Left lung (tissue), 14 donors: ENCODE measurements at places on chromosomes 13 and 19.

- no peak for DNase-seq
These were observed 2.3 kb downstream of the WDR83 start for GRCh38 chr19:12668932-12669269.

DNA sequence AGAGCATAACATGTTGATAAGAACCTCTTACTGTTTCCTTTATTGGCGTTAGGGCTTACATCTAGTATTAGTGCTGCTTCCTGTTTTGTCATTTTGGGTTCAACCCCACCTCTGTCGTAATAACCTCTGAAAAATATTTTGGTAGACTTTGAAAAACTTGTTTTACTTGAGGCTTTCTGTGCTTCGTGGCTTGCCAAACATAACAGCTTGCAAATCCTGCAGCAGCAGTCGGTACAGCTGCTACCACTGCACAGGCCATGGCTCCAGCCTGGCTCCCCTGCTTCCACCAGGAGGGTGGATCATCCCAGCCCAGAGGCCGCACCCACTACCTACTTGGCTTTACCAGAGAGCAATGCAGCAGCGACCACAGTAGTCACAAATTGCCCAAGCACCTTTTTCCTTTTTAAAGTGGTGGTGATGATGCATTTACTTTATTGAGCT, 11.8 kb upstream of the CEACAM4 start:
- no peak for DNase-seq

GRCh38 chr19:10361569-10362011, 18.8 kb downstream of the TYK2 start:
- DNase-seq, result no peak

GRCh38 chr13:53921473-53921872, 892.9 kb downstream of the OLFM4 start:
- no peak for DNase-seq

GRCh38 chr13:43933378-43933777, 53.7 kb downstream of the LACC1 start:
- DNase-seq, result no peak

DNA sequence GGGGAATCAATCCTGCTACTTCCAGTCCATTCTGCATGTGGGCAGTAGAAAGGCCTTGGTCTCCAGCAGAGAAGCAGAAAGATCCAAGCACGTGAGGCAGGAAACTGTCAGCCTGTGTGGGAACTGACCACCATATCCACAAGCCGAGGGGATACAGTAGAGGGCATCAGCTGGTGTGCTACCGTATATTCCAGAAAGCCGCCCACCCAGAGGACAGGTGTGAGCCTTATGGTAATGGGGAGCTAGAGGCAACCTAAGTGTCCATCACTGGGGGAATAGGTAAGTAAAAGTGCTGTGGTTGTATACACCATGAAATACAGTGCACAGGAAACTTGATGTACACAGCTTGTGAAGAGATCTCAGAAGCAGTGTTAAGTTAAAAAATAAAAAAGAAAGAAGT, 2.8 kb upstream of the IFNL1 start:
- DNase-seq, result no peak

GRCh38 chr13:94061301-94061700, 418.2 kb downstream of the DCT start:
- no peak for DNase-seq

GRCh38 chr19:49811328-49811727, 1.8 kb downstream of the FUZ start:
- no peak for DNase-seq

GRCh38 chr19:12841094-12841493, 2.8 kb downstream of the MAST1 start:
- DNase-seq, result no peak

GRCh38 chr13:113272031-113272430, 25.0 kb upstream of the LAMP1 start:
- no peak for DNase-seq

DNA sequence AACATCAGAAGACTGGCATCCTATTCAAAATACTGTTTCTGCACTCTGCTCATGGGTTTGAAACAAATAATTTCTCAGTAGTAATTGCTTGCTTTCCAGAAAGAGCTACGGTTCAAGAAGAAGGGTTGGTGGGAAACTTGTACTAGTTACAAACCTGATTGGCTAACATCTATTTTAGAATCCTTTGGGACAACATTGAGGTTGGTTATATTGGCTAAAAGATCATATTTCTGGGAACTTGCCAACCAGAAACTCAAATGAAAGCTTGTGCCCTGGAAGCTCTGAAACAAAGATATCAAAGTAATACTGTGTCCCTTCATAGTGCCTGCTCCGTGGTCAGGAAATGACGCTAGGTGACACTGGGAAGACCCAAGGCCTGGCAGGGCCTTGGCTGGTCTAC, 141.7 kb downstream of the LACC1 start:
- no peak for DNase-seq

- DNase-seq, result no peak
These were observed 47.7 kb downstream of the FNDC3A start for GRCh38 chr13:49023431-49023830.

GRCh38 chr19:16076958-16077611, 790 bp downstream of the TPM4 start:
- peak; percentile 54 for DNase-seq

DNA sequence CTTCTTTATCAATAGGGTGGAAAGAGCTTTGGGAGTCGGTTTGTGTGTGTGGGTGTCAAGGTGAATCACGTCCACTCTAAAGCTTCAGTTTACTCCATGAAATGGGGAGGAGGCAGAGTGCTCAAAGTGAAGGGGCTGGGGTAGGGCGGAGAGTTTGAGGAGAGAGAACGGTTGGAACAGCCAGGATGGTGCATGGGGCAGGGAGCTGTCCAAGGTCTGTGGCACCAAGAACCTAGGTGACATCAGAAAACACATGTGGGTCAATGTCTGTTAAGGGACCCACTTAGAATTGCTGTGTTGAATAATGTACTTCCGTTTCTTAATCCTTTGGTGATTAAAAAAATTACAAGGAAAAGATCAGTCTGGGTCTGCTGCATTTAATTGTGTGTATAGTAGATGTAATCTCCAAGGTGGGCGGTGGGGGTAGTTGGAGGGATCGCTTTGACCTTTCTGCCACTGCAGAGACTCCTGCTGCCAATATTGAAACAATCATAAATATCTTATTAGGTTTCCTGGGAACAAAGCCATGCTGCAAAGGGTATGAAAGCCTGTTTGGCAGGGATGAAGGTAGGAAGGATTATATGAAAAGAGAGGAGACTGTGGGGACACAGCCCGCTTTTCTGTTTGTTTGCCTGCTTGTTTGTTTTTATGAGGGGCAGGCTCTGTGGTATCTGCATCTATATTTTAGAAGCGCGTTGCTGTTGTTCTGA, 122.3 kb downstream of the ATP8A2 start:
- DNase-seq, result no peak
